ENCODE measurements at places on chromosomes 13 and 19.
A peak's percentile ranks its signal among the peaks of the same experiment; 100 is the strongest.

DNA sequence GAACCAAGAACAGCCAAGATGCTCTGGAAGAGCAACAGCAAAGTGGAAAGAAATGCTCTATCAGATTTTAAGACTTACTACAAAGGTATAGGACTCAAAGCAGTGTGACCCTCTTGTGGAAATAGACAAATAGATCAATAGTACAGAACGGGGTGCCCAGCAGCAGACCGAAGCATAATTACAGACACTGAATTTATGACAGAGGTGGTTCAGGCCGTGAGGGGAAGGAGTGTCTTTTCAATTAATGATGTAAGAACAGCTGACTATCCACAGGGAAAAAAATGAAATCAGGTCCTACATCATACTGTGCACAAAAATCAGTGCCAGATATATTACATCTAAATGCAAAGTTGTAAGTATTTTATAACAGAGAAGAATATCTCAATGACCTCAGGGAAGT lies 95.6 kb downstream of the KATNAL1 start:
- no peak for DNase-seq

GRCh38 chr13:103033999-103034398 lies 32.2 kb downstream of the SLC10A2 start:
- no peak for DNase-seq

- DNase-seq, result no peak
Observed at GRCh38 chr19:38255383-38256014, 675 bp downstream of the PPP1R14A start.

- no peak for DNase-seq
Observed at GRCh38 chr13:98970330-98970729, 7.5 kb downstream of the DOCK9 start.

DNA sequence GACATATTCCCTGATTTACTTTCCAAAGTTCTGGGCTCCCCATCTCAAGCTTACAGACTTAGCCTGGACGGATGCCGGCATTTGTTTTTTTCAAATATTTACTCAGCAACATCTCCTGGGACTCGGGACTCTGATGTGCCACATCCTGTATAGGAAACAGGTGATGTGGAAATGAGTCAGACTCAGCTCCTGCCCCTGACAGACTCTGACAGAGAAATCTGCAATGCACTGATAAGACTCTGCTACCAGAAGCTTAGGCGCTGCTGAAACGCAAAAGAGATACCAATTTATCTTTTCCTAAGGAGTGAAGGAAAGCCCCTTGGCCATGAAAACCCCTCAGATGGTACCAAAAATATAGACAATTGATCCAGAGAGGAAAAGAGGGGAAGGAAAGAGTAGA lies 16.2 kb downstream of the LAIR2 start:
- DNase-seq, result no peak

DNA sequence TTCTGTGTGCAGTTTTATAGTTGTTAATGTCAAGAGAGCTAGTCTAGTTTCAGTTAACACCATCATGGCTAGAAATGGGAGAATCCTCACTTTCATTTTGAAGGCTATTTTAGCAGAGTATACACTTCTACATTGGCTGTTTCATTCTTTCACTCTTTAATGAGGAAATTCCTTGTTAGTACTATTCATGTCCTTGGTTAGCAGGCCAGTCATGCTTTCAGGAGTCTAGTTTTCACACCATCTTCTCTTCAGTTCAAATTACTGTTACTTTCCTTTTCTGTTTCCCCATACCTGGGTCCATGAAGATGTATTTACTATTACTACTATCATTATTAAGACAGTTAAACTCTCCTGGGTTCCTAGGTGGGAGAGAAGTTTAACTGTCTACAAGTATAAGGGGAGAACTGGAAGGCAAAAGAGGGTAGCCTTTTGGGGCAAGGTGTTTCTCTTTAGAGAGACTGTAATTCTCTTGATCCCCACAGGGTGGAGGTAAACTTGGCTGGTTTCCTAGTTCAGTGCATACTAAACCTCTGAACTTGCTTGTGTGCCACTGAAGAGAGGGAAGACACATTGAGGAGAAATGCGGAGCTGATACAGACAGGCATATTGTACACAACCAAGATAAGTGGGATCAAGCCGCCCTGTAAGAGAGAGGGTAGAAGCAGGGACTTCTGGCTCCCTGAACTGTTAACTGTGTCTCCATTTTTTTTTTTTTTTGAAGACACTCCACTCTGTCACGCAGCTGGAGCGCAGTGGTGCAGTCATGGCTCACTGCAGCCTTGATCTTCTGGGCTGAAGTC lies 41.3 kb upstream of the IGFL4 start:
- DNase-seq, result no peak

DNA sequence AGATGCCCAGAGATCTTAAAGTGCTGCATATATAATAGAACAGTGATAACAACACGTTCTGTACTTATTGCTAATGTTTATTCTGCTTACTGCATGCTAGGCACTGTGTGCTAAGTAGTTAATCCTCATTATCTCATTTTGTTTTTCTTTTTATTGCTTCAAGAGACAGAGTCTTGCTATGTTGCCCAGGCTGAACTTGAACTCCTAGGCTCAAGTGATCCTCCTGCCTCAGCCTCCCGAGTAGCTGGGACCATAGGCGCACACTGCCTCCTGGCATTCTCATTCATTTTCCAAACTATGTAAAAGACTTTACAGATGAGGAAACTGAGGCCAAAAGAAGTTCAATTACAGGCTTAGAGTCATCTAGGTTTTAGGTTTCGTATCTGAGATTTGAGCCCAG lies 548.4 kb downstream of the GPC6 start:
- DNase-seq, result no peak

DNA sequence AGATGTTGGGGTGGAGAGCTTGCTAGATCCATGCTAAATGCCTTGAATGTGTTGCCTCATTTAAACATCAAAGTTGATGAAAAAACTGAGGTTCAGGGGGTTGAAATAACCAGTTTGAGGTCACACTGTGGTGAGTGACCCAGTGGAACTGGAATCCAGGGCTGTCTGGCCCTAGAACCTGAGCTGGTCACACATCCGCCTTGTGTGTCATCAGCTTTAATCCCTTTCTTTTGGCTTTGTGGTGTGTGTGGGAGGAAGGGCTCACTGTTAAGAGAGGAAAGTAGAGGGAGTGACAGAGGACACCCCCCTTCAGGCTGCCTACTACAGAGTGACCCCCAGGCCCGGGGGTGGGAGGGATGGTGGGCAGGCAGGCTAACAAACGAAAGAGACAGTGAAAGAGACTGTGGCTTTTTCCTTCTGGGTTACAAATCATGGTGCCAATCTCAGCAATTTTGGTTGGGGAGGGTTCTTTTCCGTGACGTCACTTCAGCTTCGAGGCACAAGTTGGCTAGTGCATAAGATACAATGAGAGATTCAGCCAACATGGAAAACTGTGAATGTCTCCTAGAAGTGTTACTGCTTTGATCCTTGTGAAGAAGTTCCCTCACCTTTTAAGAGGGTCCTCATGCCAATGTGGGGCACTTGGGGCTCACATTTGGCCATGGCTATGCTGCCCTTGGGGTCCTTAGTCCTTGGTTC lies 164.9 kb downstream of the DLEU7 start:
- DNase-seq, result peak; percentile 30

DNA sequence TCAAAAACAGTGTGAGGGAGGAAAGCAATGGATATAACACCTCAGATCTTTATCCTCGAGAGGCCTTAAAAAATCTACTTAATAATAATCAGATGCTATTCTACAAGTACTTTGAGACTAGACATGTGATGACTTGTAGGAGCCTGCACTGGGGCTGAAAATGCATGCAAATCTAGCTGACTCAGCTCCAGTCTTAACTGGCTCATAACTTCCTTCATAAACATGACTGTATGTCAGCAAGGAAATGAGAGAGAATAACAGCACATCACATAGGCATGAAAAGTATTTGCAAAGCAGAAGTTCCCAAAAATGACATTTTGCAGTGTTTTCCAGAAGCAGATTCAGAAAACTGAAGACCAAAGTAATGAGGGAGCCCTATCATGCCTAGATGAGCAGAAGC lies 38.1 kb downstream of the PSG5 start:
- DNase-seq, result peak; percentile 46

DNA sequence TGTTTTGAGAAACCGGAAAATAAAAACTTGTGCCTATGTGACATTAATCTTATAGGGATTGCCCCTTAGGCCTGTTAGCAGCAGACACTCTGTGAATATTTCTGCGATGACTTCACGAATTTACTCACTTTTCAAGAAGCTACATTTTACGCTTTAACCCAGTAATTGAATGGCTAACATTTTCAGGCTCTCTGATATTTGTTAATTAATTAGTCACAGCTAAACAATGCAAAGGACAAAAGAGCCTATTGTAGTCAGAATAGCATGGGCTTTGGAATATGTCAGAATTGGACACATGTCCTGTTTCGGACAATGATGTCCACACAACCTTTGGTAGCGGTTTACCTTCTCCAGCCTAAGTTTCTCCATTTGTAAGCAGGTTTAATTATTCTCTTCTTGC lies 506.6 kb downstream of the EFNB2 start:
- no peak for DNase-seq

DNA sequence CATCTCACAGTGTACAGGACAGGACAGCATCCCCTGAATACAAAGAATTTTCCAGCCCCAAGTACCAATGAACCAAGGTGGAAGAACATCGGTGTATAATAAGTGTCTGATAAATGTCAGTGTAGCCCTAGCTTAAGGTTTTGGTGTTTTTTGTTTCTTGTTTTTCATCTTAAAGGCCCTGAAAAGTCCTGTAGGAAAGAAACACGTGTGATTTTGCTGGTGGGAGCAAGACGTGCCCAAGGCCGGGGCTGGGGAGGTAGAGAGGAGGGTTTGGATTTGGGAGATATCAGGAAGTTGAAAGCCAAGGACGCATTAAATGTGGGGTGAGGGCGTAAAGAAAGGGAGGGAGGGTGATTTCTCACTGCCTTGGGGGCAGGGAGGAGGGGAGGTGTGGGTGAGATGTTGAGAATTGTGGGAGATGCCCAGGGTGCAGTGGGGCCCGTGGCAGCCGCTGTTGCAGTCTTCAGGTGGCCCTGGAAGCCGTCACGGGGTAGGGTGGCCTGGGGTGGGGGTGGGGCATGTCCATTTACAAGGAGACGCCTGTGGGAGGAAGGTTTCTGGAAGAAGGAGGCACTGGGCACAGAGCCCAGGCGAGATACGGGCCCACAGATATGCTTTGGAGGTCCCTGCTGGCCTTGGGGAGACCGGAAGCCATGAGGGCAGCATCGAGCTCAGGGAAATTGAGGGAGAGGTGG lies 6.7 kb downstream of the CAMSAP3 start:
- no peak for DNase-seq

DNA sequence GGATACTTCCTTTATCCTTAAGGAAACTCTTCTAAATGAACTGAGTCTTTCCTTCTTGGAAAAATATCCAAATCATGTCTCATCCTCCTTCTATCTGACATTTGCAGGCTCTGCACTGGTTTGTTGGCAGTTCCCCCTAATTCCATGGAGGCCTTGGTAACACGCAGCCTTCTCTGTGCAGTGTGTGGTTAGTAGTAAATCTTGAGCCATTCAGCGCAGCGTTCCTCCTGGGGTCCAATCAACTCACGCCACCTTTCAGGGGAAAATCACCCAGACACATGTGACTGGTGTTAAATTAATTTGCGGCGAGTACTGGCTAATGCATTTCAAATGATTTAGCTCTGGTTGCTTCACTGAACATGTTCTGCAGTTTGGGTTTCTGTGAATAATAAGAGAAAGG lies 21.0 kb upstream of the CBY2 start:
- no peak for DNase-seq

DNA sequence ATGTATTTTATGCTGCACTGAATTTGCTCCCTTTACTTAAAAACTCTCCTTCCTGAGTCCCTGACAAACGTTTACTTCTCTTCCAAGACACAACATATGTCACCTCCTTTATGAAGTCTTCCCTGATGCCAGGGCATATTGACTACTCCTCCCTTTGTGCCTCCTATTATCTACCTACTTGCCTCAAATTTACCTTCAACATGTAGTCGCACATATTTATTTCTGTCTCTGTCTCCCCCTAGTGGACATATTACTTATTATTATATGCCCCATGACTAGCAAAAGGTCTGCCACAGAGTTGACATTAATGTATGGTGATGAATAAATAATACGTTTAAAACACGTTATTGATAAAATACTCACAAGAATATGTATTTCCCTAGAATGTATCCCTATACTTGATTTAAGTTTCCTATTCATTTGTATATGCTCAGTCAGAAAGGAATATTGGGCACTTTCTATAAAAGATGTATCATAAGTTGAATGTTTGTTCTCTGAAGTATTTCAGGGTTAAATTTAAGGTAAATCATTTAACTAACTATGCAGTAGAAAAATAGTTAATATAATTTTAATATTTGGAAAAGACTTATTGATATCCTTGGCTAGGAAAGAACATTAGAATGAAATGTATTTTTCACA lies 250.3 kb upstream of the ATXN8OS start:
- no peak for DNase-seq

GRCh38 chr13:45178349-45179162 lies 22.3 kb downstream of the KCTD4 start:
- no peak for DNase-seq

GRCh38 chr19:3443840-3444694 lies 36.3 kb downstream of the SMIM24 start:
- no peak for DNase-seq

DNA sequence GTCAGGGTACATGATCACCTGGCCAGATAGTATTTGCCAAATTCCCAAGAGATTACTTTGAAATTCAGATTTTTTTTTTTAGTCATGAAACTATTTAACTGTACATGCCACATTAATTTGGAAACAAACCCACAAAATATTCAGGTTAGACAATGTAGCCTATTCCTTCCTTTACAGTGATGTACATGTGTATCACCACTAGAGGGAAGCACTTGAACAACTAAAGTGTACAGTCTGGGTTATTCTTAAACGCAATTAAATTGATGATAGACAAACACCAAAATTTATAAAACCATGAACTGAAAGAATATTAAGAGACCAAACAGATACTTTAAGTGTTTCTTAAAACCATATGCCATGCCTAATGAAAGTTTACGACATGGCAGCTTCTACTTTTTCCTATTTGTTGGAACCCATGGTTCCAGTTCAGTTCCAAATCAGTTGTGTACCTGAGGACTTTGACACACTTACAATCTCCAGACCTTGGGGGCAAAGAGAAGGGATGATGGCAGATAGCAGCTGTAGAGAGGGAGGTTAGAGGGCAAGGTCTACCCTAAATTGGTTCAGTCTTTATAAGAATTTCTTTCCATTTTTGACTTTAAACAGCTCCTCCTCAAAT lies 52.8 kb downstream of the TNFSF13B start:
- peak; percentile 21 for DNase-seq

- DNase-seq, result no peak
Observed at GRCh38 chr13:106381091-106381490, 154.4 kb downstream of the EFNB2 start.

DNA sequence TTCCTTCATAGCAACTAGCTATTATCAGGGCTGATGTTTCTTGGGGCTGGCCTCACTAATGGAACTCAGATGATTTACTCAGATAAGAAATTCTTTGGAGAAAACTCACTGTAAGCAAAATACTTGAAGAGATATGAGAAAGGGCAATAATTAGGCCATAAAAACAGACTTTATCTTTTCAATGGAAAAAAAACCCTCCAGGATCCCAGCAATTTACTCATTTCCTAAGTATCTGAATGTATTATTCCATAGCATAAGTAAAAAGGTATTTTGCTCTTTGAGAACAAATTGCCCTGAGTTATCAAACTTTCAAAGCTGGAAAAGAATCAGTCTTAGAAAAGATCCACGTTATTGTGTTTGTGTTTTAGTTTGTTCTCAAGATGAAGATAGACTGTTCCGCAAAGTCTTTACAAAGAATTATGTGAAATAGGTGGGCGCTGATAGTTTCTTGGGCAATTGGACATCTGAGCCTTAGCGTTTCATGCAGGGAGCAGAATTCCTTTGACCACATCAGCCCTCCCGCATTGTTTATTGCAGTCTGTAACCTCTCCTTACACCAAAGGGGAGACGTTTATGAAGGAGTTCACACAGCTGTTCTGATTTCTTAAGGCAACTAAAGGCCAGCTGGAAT lies 29.1 kb upstream of the CSNK1A1L start:
- no peak for DNase-seq

- no peak for DNase-seq
Observed at GRCh38 chr13:110855363-110855762, 59.5 kb downstream of the ANKRD10 start.

Data from HFF-Myc (cell line).